DMS53 (cell line): ENCODE measurements at places on chromosomes 3 and 15.

DNA sequence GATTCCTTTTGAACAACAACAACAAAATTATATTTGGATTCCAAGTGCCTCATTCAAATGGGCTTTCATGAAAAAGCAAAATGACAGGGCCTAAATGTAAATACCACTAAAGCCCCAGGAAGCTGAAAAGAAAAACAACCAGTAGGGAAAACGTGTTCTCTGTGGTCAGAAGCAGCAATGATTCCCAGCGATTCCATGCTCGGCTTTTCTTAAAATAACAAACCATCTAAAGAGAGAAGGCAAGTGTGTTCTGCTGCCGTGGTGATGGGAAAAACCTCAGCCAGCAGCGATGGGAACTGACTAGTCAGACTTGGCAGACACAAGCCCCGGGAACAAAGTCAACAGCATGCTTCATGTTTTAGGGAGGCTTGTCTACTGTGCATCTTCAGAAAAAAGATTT lies 153.6 kb downstream of the TNIK start:
- no peak for DNase-seq

- no peak for DNase-seq
These were observed 3.7 kb upstream of the ATP10A start for GRCh38 chr15:25866874-25867273.

DNA sequence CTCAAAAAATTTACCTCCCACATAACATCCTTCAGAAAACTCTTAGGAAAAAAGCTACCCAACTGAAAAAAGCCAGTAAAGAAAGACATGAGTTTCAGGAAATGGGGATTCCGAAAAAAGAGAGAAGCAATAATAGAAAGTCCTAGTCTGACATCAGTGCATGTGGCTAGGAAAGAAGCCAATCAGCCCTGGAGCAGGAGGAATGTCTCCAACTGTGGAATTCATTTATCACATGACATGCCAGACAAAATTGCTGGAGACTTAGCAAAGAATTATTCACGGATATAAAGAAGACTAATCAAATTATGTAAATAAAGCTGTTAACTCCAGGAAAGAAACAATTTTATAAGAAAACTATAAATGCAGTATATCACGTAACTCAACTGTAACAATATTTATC lies 258.9 kb upstream of the RARB start:
- DNase-seq = no peak

DNA sequence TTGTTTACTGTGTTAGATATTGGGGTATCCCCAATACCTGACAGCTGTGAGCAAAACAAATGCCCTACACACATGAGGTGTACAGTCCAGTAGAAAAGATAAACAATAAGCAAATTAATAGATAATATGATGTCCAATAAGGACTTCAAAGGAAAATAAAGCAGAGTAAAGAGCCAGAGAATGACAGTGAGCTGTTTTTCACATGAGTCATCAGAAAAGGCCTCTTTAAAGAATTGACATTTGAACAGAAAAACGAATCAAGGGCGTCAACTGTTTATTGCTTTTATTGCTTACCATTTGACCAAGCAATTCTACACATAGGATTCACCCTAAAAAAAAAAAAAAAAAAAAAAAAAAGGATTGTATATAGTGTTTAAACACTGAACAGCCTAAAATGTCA lies 96.6 kb upstream of the FLNB start:
- no peak for DNase-seq

DNA sequence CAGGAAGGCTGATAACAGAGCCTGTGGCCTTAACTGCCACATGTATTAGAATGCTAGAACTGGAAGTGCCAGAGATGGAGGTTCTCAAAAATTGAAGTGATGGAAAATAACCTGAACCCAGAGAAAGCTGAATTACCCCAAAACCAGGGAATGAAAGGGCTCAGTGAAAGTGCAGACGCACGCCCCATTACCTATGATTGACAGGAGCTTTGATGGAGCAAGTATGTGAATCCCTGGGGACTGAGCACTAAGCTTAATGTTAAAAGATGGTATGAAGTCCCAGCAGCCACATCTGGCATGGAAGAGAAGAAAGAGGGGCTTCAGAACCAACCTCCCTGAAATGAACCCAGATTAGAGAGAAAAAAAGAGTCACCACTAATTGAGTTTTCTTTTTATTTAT lies 118.4 kb upstream of the FHIT start:
- no peak for DNase-seq

- DNase-seq = peak; percentile 3
These were observed 121.4 kb downstream of the KLF13 start for GRCh38 chr15:31447931-31448634.

DNA sequence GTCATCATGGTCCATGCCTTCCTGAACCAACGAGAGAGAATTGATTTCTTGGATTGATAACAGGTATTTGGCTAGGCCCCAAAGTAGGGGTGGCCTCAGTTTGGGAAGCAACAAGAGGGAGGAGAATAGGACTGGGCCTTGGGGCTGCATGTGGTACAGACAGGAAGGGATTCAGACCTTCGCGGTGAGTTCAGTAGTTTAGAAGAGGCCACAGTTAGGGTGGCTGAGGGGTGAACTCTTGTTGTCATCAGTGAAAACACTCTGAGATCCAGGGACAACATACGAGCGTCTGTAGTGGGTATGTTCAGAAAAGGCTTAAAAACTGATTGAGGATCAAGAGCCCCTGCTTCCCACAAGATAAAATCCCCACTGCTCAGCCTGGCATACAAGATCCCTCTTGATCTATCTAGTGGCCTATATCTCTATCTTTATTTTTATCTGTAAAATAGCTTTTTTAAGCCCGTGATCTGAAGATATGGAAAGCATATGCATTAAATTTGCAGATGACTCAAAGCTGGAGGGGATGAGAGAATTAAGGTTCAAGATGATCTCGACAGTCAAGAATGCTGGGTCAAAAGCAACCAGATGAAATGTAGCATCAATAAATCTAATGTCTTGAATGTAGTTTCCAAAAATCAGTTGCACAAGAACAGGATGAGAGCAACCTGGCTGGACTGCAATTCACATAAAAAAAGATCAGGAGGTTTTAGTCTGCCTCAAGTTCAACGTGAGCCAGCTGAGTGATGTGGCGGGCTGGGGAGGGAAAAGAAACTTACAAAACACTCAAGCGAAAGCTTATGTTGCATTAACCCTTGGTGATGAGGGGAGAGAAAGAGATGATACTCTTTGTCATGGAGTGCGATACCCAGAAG lies 221.1 kb upstream of the TLE3 start:
- no peak for DNase-seq

- DNase-seq = no peak
These were observed 7.3 kb downstream of the SRPRB start for GRCh38 chr3:133812872-133813271.

DNA sequence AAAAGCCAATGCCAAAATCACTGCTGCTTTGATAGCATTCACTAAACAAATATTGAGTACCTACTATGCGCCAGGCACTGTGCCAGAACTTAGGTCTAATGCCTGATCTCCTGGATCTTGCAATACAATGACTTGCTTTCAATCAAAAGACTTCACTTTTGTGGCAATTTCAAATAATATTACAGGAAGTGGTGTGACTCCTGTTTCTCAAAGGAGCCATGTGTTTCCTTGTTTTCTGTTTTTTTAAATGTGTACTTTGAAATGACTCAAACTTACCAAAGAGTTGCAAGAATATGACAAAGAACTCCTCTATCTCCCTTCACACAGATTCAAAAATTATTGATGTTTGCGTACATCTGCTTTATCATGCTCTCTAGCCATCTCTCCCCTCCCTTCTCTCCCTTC lies 18.3 kb downstream of the OSBPL10 start:
- DNase-seq = no peak

- DNase-seq = no peak
These were observed 43.7 kb downstream of the SLC12A8 start for GRCh38 chr3:125168711-125169393.

GRCh38 chr3:36840453-36840921 lies 76.1 kb upstream of the DCLK3 start:
- DNase-seq = no peak

- DNase-seq = no peak
These were observed 20.6 kb downstream of the LOXL1 start for GRCh38 chr15:73946795-73947370.

- DNase-seq = no peak
These were observed 105.8 kb upstream of the GAP43 start for GRCh38 chr3:115517457-115518050.

- DNase-seq = peak; percentile 76
These were observed 78.7 kb upstream of the GCNT3 start for GRCh38 chr15:59532770-59533379.

DNA sequence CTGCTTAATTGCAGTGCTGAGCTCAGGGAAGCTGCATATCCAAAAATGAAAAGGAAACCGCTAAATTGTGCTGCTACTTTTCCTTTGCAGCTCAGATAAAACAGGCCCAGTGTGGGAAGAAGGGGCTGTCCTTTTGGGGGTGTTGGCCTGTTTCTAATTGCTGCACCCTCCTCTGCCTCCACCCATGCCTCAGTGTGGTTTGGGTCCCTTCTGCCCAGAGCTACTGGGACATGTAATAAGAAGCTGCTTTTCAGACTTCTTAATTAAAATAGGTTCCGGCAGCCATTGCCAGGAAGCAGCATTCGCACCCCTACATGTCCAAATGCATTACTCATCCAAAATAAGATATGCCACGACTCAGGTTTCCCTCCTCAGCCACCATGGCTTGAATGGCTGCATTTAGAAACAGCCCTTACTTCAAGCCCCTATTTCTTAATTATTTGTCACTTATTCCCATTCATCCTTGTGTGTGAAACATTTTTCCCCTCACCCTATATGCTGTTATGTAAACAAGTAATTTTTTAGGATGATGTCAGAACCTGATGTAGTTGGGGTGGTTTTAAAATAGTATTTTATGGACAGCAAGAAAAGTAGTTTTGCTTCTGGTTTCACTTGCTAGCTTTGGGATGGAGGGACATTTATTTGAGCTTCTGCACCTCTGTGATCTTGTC lies 235.9 kb upstream of the CTDSPL start:
- DNase-seq = no peak

- DNase-seq = no peak
These were observed 93.2 kb downstream of the CD47 start for GRCh38 chr3:107997671-107998070.

DNA sequence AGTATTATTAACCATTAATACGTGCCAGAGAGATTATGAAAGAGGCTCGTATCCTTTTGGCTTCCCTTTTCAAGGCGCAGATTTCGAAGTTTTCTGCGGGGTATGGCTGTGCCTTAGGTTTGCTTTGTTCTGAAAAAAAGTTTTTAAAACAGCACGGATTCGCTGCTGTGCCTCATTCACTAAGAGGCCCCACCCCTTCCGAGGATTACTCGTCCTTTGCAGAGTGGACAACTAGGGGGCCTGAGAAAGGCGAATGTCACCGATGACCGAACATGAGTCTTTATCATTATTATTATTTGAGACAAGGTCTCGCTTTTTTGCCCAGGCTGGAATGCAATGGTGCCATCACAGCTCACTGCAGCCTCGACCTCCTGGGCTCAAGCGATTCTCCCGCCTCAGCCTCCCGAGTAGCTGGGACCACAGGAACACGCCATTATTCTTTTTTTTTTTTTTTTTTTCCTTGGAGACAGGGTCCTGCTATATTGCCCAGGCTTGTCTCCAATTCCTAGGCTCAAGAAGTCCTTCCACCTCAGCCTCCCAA lies 684 bp upstream of the RPS27L start:
- peak; percentile 57 for DNase-seq
